ENCODE measurements at places on chromosomes 1 and 21. TPM values are rescaled to one million over a fixed set of nuclear protein-coding genes. Genes with fewer than 3 reads are reported as not detected.

Gene TNFRSF18
- 175 TPM for total RNA-seq

Gene LRRC7
- total RNA-seq: 0.29 TPM

Gene PRMT6
- 17.2 TPM for total RNA-seq

Gene TRIM46
- 19.8 TPM for total RNA-seq

Gene RNF2
- total RNA-seq: 16.9 TPM

Gene SEMA6C
- 2.2 TPM for total RNA-seq

Gene COA6
- total RNA-seq: 40.1 TPM

Gene PRDM15
- total RNA-seq: 13.7 TPM

Gene TBX19
- total RNA-seq: 3.0 TPM

Gene AGBL4
- not detected for total RNA-seq

Gene CASQ1
- total RNA-seq: not detected

Gene CYP4X1
- total RNA-seq: not detected

Gene FNDC7
- 0.12 TPM for total RNA-seq

Gene LEFTY1
- not detected for total RNA-seq

Gene GNG4
- total RNA-seq: 3.7 TPM

Gene RHBG
- total RNA-seq: not detected

Gene SPRR2F
- total RNA-seq: not detected

Gene DYNLT4
- 0.49 TPM for total RNA-seq

Gene RAB7B
- not detected for total RNA-seq

Gene FMO2
- total RNA-seq: not detected

Gene CFHR4
- total RNA-seq: not detected

Gene EFNA3
- total RNA-seq: 0.90 TPM

Gene COL11A1
- total RNA-seq: not detected

Gene TRIM58
- total RNA-seq: 0.61 TPM

Gene KRTAP19-1
- not detected for total RNA-seq

Gene CCDC190
- total RNA-seq: not detected

Gene CFAP107
- total RNA-seq: not detected

Gene KCNE1
- total RNA-seq: 0.37 TPM
